ENCODE measurements at places on chromosomes 16 and 17.

- no peak for DNase-seq
These were observed 92.9 kb upstream of the CHMP6 start for GRCh38 chr17:80898716-80899115.

- DNase-seq: no peak
These were observed 160.3 kb downstream of the PCTP start for GRCh38 chr17:55911186-55911585.

- DNase-seq: no peak
These were observed 2.5 kb downstream of the SLC47A2 start for GRCh38 chr17:19713901-19714361.

GRCh38 chr17:7475764-7476422, 3.5 kb downstream of the ZBTB4 start:
- DNase-seq: no peak

GRCh38 chr17:19709841-19710240, 6.5 kb downstream of the SLC47A2 start:
- DNase-seq: no peak

- DNase-seq: no peak
These were observed 90.6 kb downstream of the TUBD1 start for GRCh38 chr17:59802160-59802559.

- DNase-seq: no peak
These were observed 55.6 kb upstream of the LRRC37A3 start for GRCh38 chr17:64974750-64975317.

- no peak for DNase-seq
These were observed 9.1 kb downstream of the CBX2 start for GRCh38 chr17:79786930-79787643.

DNA sequence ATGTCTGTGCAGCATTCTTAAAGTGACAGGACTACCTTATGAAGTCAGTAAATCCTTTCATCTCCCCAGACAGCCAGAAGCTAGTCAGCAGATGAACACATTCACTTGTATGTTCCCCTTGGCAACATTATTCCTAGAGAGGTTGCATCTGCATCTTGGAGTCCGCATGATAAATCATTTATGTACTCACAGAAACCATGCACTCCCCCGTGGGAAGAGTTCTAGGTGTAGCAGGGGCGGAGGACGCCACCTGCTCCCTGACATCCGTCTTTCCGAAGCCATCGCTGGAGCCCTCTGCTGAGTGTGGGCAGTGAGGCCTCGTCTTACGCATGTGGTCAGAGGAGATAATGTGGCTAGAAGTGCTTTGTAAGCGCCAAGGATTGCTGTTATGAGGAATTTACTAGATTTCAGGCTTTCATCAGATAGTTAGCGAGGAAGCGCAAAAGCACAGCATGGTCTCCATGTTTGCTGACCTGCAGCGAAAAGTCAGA, 144.5 kb downstream of the RPTOR start:
- DNase-seq: no peak

GRCh38 chr17:2718150-2718938, 6.8 kb upstream of the CLUH start:
- DNase-seq: no peak

- DNase-seq: no peak
These were observed 78.0 kb downstream of the MPRIP start for GRCh38 chr17:17120294-17120693.

DNA sequence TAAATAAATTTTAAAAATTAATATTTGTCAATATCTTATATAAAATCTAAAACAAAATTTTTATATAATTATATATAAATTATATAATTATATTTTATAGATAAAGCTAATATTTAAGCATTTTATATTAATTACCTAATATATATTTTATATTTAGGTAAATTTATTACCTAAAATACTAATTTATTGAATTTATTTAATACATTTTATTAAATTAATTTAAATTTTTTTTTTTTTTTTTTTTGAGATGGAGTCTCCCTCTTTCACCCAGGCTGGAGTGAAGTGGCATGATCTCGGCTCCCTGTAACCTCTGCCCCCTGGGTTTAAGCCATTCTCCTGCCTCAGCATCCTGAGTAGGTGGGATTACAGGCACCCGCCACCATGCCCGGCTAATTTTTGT, 22.4 kb downstream of the ATAD5 start:
- no peak for DNase-seq

- DNase-seq: no peak
These were observed 13.9 kb downstream of the PER1 start for GRCh38 chr17:8138374-8138671.

DNA sequence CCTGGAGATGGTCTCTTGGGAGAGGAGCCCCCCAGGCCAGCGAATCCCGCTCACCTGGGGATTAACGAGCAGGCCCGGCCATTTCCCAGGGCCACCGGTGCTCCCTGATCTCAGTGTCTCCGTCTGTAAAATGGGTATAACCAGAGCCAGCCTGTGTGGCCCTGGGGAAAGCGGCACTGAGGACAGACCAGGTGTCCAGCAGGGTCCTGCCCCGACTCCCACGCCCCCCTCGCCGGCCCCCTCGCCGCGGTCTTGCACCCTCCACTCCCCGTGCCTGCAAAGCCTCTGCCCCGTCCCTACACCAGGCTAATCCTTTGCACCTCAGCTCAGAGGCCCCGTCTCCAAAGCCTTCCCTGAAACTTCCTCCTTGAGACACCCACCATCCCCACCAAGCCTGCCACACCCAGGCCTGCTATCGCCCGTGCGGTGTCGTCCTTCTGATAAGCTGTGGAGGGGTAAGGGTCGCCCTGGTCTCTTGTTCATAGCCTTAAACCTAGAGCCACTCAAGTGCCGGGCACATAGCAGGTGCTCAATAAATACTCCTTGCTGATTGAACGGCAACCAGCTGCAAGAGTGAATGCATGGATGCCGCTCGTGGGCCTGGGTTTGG, 259.1 kb downstream of the C16orf95 start:
- no peak for DNase-seq

DNA sequence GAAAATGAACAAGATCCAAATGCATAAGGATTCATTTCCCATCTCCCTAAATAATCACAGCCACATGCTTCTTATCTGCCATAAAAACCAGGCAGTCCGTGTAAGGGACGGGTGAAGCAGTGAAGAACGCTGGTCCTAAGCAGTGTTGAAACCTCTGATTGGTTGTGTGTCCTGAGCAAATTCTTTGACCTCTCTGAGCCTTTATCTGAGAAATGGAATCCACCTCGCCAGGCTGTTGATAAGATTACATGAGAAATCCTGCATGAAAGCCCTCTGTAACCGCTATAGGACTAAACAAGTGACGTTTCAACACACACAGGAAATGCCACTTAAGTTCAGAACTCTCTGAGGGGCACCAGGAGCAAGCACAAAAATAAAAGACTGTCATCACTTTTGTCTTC, 26.8 kb downstream of the GAS7 start:
- DNase-seq: no peak

DNA sequence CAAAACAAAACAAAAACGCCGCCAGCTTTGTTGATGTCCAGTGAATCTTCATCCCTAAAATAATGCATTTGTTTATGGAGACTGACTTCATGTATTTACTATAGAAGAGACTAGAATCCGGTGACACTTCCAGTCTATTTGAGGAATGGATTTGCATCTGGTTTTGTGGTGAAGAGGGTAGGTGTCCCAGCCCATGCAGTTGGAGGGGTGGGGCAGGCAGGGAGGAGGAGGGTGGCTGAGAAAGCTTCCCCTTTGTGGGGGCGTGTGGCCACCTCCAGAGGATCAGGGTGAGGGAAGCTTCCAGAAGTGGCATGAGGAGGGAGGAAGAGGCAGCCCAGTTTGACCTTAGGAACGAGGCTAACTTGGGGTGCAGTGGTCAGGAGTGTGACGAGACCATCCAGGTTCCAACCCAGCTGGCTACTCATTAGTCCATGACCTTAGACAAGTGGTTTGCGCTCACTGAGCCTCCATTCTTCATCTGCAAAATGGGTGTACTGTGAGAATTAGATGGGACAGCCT, 69.5 kb downstream of the CMIP start:
- DNase-seq: no peak

DNA sequence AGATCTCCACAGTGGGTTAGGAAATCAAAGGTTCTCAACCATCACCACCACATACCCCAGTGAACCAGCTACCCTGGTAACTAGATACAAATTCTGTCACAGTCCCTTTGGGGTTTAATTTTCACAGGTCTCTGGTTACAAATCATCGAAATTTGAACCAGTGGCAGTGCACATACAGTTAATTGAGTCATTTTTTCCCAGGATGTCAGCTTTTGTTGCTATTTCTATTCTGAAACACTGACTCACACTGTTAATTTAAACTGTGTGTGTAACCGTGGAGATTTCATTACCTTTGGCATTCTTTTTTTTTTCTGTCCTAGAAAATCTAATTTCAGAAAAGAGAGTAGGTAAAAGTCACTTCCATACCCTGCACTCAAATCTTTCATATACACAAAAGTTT, 511.5 kb downstream of the TOX3 start:
- no peak for DNase-seq

- no peak for DNase-seq
These were observed 10.8 kb upstream of the TLCD3B start for GRCh38 chr16:30041841-30042240.
